Cardiac septum (tissue), 1 donor: ENCODE measurements at places on chromosomes 2 and 18. TPM values are rescaled to one million over a fixed set of nuclear protein-coding genes. Genes with fewer than 3 reads are reported as not detected.

Gene ANKRD29
- 3.9 TPM for total RNA-seq

GRCh38 chr2:151525821-151526373 lies 116.2 kb downstream of the RIF1 start:
- DNase-seq, result no peak

DNA sequence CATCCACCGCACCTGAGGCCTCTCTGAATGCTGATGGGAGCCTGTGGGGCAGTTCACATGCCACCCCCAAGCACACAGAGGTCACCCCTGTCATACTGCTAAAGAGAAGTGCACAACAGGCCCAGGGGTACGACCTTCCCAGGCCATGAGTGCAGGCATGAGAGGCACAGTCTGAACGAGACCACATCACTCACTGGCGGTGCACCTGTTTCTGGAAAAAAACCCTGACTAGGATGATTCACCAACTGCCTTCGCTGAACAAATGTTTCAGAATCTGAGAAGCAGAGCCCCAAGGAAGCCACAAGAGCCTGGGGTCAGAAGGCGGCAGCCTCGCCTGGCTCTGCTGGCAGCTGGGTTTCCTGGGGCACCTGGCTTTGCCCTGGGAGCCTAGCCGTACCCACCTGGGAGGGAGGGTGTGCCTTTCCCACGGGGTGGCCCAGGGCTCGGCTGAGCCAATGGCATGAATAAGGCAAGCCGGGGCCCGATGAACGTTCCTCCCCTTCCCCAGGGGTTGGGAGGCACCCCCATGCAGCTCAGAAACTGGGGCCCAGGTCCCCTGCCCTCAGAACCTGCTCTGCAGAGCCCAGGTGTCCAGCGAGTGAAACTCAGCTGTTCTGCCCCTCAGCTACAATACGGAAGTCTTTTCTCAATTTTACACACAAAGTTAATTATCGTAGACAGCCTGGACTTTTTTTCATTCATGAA lies 73.8 kb downstream of the HDAC4 start:
- peak; percentile 64 for DNase-seq

Gene CYTIP
- total RNA-seq, result 2.5 TPM

Gene STPG4
- not detected for total RNA-seq

- peak; percentile 90 for DNase-seq
These were observed at the start of gene GYPC for GRCh38 chr2:126655500-126656430. Gene GYPC, plus strand, starts transcription at chr2:126656158. Its CDS starts 106 bp downstream, at chr2:126656264.

DNA sequence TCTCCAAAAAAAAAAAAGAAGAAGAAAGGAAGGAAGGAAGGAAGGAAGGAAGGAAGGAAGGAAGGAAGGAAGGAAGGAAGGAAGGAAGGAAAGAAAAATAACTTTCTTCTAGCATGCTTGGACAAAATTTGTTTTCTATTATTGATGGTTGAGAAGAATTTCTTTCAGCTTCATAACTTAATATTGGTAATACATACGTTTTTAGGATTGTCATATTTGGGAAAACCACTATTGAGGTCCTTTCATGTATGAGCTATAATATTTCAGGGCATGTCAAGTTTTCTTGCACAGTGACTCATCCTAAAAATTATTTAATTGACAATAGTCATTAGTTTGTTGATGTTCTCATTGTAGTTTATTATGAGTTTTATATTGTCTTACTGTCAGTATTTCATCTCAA lies 66.4 kb upstream of the PKDCC start:
- DNase-seq, result no peak
